ENCODE measurements at places on chromosomes 16 and 17.

DNA sequence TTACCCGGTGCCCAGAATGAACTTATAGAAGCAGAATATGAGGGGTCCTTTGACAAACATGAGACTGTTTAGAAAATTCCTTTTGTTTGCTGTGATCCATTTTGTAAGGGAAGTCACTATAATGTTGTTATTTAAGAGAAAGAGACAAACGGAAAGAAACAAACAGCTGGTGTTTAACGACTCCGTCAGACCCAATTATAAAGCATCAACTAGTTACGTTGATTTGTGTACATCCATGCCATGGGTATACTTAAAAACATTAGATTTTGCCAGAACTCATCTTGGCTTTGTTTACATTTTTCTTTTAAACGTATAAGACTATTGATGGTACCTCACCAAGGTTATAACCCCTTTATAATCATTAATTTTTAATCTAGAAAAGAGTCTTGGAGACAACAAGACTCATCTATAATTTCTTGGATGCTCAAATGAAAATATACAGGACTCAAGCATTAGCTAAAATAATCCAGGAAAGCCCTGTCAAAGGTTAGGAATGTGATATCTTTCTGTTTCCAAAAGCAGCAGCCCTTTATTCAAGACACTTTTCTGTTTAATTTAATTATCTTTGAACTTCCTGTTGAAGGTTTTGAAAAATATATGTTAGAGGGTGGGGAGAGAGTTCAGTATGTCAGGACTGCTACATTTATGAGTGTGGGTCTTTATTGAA lies 331.7 kb downstream of the WWOX start:
- DNase-seq: no peak

GRCh38 chr16:275786-276232 lies at the start of gene RGS11:
Gene RGS11, minus strand, starts transcription at chr16:275944. Its CDS starts 33 bp downstream, at chr16:275911.
- no peak for DNase-seq

DNA sequence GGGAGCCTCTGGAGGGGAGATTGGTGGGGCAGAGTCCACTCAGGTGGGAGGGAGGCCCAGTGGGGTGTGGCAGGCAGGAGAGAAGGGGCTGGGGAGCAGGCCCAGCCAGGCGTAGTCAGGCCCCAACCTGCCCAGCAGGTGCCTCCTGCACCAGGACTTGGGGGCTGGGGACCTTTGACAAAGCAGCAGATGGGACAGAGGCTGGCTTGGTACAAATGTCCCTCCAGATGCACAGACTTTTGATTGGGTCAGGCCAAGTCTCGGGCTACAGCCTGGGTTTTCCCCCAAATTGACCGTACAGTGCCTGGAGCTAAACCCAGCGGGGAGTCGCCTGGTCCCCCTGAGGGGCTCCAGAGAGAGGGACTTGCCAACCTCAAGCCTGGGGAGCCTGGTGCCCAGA lies 411 bp downstream of the GGT6 start:
- no peak for DNase-seq

- DNase-seq: no peak
Measured at GRCh38 chr16:17084130-17084529, 386.6 kb downstream of the XYLT1 start.

DNA sequence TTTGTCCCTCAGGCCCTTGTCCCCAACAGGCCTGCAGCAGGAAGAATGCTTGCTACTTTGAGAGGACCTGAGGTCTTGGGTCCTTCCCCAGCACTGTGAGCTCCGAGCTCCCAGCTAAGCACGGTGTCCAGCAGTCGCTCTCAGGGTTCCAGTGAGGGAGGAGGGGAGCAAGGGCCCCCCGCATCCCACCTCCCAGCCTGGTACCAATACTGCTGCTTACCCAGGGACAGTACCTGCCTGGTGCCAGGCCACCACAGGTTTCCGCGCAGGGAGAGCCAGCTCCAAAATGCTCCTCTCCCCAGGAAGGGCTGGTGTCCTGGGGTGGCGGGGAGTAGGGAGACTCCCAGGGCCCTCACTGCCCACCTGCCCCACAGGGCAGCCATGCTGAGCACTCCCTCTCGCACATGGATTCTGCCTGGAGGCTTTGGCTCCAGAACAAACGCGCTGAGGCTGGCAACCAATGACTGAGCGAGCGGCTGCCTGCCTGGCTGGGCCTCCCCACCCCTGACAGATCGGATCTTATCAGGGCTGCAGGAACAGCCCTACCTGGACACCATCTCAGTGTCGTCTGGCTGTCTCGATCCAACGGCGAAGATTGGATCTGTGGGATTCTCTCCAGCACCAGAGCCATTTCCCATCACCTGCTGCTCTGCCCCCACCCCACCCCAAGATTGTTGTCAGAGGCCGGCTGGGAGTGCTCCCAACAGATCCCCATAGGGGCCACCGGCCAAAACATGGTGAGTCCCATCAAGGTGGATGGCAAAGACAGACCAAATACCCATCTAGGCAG lies 2.4 kb downstream of the DOK4 start:
- DNase-seq: no peak

GRCh38 chr16:23185656-23186055 lies 3.1 kb downstream of the SCNN1G start:
- DNase-seq: no peak

DNA sequence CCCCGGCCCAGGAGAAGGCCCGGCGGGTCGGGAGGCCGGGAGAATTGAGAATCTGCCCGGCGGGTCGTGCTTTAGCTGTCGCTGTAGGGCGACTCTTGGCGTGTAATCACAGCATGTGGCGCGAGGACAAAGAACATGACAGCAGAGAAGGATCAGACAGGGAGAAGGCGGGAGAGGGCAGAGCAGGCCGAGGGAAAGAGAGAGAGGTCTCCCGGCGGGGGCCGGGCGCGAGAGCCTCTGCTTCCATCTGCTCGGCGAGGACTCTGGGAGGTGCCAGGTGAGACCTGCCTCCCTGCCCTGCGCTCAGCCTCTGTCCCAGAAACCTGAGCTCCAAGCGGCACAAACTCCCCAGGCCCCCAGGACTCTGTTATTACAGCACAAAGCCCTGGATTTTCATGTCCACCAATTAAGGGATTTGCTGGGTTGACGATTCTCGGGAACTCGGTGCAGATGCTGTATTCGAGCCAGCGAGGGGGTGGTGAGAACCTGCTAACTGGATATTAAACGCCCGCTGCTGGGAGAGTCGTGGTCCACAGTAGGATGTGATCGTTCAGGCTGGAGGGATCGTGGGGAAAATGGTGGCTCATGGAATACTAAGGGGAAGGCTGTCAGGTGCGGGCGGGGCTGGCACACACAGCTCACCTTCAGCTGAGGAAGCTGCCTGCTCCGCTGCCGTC lies 172.0 kb upstream of the CIBAR2 start:
- no peak for DNase-seq

- DNase-seq: no peak
Measured at GRCh38 chr17:80485846-80486245, 9.4 kb upstream of the NPTX1 start.

GRCh38 chr17:18860161-18860972 lies 2.4 kb downstream of the PRPSAP2 start:
- no peak for DNase-seq

DNA sequence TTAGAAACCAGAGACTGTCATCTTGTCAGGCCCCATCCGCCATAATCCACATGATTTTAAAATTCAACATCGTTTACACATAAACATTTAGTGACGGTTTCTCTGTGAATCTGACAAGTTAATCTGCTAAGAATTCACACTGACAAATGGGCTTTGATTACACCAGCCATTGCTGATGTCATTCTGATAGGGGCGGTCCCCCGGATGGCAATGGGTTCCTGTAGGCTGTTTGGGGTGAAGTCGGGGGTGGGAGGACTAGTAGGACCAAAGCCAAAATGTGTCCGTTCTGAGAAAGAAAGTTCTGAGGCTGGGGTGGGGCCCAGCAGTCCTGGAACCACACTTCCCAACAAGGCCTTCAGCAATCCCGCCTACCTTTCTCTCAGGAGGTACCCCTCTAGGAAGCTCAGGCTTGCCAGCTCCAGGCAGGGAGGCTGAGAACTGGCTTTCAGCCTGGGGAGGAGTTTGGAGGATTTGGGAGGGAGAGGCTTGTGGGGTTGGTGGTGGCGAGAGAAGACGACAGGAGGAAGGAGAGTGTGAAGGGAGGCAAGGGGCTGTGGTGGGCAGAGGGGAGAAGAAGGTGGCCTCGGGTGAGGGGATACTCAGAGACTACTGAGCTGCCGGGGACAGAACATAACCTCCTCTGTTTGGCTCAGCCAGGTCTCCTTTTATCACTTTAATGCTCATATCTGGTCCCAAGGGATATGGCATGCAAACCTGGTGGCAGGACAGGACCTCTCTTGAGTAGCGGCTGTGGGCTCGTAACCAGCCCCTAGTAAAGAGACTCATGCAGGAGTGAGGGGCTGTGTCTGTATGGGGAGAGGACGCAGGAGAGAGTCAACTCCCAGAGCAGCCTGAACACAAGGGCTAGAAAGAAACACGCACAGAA lies 8.6 kb downstream of the HIC1 start:
- DNase-seq: no peak

All from stimulated activated CD4-positive, alpha-beta T cell treated with anti-CD3 and anti-CD28 coated beads, Interleukin-1b, Interleukin-23, amount 100 ng/mL, for 48 hours (primary cell).